ENCODE measurements at places on chromosomes 1 and 21.

DNA sequence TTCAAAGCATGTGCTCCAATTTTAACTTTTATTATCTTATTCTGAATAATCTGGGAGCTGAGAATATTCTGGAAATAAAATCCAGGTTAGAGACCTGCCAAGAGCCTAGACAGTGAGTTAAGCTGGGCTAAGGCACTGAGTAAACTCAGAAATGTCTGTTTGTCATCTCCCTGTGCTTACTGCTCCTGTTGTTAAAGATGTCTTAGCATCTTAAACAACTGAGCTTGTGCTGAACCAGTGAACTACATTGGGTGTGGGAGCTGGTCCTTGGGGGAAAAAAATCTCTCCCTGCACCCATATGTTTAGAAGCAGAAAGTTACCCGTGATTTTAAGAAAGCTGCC is 25.0 kb upstream of the AHCYL1 start:
- H3K27me3 ChIP-seq = no peaks in the 10 kb centered on the region
- H3K4me1 ChIP-seq = no peaks in the 10 kb centered on the region
- no peaks in the 10 kb centered on the region for H3K36me3 ChIP-seq
- no peak for DNase-seq
- H3K4me3 ChIP-seq = no peak overlapping the region
- H3K27ac ChIP-seq = no peak overlapping the region

DNA sequence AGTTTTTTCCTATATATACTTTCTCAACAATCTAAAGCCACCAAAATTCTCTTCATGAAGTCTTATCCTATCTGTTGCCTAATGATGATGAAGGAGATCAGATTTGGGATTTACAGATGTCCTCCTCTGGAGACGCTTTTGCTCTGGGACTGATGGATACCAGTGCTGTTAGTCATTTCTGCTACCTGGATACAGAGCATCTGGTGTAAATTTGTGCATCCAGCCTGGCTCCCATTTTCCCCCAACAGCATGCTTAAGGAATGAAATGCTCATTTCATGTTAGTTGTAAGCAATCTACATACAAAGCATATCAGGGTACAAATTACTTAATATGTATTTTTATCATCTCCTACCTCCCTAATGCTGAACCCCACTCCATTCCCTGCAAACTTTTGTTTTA is 57.7 kb downstream of the HNRNPR start:
- H3K27ac ChIP-seq = no peak overlapping the region
- H3K36me3 ChIP-seq = peaks cover 5% of the 10 kb centered on the region
- H3K4me1 ChIP-seq = no peaks in the 10 kb centered on the region
- no peak for DNase-seq
- H3K27me3 ChIP-seq = no peaks in the 10 kb centered on the region
- no peak overlapping the region for H3K4me3 ChIP-seq

- H3K36me3 ChIP-seq = no peaks in the 10 kb centered on the region
- H3K27ac ChIP-seq = no peak overlapping the region
- H3K27me3 ChIP-seq = no peaks in the 10 kb centered on the region
- H3K4me3 ChIP-seq = no peak overlapping the region
These were observed 1.1 kb upstream of the KCNJ15 start for GRCh38 chr21:38255571-38256117.

- no peaks in the 10 kb centered on the region for H3K27me3 ChIP-seq
- no peaks in the 10 kb centered on the region for H3K36me3 ChIP-seq
- no peaks in the 10 kb centered on the region for H3K4me1 ChIP-seq
- H3K27ac ChIP-seq = no peak overlapping the region
- no peak overlapping the region for H3K4me3 ChIP-seq
These were observed 14.2 kb downstream of the COL18A1 start for GRCh38 chr21:45419162-45419561.

Measured in CD8-positive, alpha-beta memory T cell (primary cell).